Osteocyte (in vitro differentiated cells): ENCODE measurements at places on chromosomes 4 and X.

- DNase-seq, result no peak
Observed at GRCh38 chr4:74921490-74921889, 11.4 kb upstream of the PARM1 start.

- no peak for DNase-seq
Observed at GRCh38 chr4:126756050-126756829, 876.5 kb upstream of the INTU start.

DNA sequence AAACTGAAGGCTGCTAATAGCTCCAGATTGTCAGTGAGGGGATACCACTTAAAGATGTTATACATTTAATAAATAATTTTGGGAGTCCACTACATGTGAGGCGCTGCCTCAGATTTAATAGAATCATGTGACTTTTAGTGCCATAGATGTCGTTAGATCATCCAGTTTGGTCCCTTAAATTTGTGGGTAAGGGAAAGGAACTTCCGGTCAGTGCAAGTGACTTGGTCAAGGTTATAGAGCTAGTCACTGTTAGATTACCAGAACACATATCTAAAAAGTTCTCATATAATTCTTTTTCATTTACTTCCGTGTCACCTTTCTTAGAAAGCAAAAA, 529 bp upstream of the UBA6 start:
- DNase-seq, result no peak

GRCh38 chr4:24303926-24304325, 280.4 kb downstream of the DHX15 start:
- no peak for DNase-seq

DNA sequence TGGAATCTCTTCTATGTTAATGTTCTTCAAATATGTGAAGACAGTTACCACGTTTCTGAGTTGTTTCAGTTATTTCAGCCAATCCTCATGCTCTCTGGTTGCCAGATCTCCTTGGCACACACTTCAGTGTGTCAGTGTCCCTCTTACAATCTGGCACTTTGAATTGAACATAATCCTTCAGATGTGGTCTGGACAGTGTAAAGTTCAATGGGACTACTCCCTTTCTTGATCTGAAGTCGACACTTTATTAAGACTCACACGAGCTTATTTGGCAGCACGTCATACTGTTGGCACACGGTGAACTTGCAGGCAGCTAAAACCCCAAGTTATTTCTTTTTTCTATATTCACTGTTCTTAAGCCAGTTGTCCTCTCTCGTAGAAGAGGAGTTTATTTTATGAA, 28.2 kb downstream of the ARSJ start:
- no peak for DNase-seq

DNA sequence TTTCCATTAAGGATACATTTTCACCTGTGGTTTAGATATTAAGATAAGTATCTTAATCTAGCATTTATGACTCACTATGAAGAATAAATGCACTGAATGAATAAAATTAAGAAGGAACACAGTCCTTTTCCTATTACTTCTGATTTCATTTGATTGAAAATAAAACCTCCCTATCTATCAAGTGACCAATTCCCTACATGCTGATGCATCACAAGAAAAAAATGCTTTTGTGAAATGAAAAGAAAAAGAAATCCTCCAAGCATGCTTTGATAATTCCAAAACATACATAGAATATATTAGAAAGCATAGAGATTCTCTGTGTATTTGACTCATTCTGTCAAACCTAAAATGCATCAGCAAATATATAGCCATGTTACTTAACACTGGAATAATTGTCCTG, 37.1 kb downstream of the PCDH10 start:
- DNase-seq, result no peak

DNA sequence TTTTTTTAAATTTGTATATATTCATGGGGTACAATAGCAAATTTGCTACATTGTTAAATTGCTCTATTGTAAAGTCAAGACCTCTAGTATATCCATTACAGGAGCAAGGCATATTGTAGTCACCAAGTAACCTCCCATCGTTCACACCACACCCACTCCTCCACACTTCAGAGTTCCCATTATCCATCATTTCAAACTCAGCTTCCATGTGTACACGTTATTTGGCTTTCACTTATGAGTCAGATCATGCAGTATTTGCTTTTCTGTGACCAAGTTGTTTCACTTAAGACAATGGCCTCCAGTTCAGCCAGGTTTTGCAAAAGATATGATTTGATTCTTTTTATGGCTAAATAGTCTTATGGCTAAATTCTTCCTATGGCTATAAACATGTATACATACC, 2614.2 kb downstream of the PCDH7 start:
- DNase-seq, result no peak

- DNase-seq, result no peak
Observed at GRCh38 chr4:6625256-6625655, 15.2 kb upstream of the MRFAP1 start.

DNA sequence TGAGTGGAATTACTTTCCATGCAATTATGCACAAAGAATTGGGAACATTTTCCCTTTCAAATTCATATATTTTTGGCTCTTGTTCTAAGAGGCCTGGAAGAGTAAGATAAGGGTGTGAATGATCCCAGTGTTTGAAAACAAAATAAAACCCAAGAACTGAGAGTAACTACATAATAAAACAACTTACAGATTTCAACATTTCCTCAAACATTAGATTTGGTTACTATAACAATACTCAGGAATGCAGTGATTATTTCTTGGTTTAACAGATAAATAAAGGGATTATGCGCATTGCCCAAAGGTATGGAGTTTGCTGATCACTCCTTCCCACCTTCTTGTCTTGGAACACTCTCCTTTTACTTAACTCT, 292.5 kb downstream of the CAMK2D start:
- no peak for DNase-seq

- no peak for DNase-seq
Observed at GRCh38 chrX:103002576-103002975, 61.4 kb downstream of the BEX1 start.

DNA sequence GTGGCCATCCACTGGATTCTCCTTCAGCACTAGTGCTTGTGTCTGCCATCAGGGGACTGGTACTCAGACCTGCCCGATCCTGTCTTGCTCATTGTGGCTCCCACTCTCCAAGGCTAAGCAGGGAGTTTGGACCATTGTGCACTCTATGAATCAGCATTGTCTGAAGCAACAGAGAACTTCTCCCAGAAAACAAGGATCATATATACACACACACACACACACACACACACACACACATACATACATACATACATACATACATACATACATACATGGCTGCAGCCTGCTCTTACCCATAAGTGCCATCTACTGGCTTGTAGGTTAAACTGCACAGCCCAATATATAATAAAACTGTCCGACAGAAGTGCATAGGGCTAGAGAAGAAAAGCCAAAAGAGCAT, 345.3 kb upstream of the LCORL start:
- DNase-seq, result no peak

- no peak for DNase-seq
Observed at GRCh38 chr4:188016754-188017153, 21.2 kb downstream of the ZFP42 start.

DNA sequence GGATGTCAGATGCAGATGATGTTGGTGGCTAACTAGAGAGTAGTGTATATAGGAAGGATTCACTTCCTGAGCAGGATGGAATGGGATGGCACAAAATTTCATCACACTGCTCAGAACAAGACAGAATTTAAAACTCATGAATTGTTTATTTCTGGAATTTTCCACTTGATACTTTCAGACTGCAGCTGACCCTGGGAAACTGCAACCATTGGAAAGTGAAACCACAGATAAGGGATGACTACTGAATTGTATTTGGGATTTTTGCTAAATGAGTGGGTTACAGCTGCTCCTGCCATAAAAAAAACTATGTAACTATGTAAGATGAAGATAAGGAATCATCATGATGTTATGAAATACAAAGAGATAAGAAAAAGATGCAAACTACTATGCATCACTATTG, 51.4 kb downstream of the NPY5R start:
- no peak for DNase-seq

GRCh38 chrX:108726748-108727147, 9.6 kb downstream of the IRS4 start:
- no peak for DNase-seq

GRCh38 chr4:147332091-147332490, 148.8 kb upstream of the EDNRA start:
- no peak for DNase-seq

GRCh38 chrX:42735250-42735649, 42.7 kb downstream of the PPP1R2C start:
- no peak for DNase-seq

- no peak for DNase-seq
Observed at GRCh38 chr4:7273738-7274297, 81.5 kb downstream of the SORCS2 start.

DNA sequence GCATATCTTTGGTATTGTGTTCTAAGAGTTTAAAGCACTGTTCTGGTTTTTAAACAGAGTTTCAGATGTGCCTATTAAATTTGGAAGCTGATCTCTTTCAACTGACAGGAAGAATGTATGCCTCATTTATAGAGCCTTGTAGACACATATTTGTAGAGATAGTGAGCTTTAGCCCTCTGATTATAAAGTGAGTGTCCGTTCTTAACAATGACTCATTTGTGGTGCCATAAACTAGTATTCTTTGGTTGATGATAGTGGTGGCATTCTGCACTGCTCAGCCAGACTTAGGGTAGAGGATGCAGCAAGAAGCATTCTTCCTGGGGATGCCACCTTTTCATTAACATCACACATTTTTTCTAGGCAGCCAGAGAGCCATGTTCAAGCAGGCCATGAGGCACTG, 121.7 kb downstream of the TLL1 start:
- DNase-seq, result no peak

DNA sequence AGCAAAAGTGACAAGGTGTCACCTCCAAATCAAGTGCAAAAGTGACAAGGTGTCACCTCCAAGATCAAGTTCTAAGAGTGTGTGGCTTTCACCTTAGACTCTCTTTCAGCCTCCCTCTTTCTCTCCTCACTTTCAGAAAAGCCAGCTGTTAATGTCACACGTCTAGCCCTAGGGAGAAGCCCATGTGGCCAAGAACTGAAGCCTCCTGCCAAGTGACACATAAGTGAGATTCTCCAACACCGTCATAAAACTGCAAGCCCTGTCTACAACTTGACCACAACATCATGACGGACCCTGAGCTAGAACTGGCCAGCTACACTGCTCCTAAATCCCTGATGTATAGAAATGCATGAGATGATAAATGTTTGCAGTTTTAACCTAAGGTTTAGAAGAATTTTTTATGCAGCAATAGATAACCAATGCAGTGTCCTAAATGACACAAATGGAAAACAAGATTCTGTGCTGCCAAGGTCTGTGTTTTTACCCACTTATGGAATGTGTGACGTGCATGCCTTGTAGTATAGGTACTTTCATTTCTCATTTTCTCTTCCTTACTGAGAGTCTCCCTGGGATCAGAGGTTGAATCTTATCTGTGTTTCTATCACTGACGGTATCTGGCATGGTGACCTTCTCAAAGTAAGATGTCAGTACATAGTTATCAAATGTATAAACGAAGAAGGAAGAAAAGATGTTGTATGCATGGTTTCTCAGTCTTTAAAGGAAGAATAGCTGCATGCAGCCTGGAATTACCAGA, 25.0 kb downstream of the NLGN4X start:
- DNase-seq, result no peak

- DNase-seq, result no peak
Observed at GRCh38 chr4:11198516-11199305, 230.0 kb downstream of the HS3ST1 start.

GRCh38 chr4:139734201-139734874, 68.7 kb downstream of the MGST2 start:
- DNase-seq, result no peak

- no peak for DNase-seq
Observed at GRCh38 chrX:102546828-102547493, 30.4 kb upstream of the TMSB15A start.

DNA sequence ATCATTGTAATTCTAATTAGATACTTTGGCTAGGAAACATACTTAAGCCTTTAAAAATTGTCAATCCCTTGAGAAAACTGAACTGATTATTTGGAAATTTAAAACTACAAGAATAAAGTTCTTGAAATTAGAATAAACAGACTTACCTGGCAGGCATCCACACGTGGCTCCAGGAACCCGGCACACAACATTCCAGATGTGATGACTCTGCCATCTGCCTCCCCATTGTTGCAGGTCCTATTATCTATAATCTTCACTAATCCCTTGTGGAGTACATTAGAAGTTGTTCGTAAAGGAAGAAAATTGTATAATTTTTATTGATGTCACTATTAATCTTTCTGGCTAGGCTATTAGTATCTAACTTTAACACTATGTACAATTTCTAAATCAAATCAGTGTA, 16.2 kb upstream of the GNRHR start:
- DNase-seq, result no peak

DNA sequence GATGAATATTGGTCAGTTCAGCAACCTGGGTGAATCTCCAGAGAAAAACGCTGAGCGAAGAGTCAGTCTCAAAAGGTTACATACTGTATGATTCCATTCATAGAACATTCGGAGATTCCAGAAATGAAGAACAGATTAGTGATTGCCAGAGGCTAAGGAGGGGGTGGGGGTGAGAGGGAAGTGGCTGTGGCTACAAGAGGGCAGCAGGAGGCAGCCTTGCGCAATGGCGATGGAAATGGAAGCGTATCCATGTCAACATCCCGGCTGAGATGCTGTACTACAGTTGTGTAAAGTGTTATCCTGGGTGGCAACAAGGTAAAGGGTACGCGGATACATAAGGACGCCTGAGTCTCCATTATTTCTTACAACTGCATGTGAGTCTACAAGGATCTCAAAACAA, 18.0 kb downstream of the LYAR start:
- no peak for DNase-seq

DNA sequence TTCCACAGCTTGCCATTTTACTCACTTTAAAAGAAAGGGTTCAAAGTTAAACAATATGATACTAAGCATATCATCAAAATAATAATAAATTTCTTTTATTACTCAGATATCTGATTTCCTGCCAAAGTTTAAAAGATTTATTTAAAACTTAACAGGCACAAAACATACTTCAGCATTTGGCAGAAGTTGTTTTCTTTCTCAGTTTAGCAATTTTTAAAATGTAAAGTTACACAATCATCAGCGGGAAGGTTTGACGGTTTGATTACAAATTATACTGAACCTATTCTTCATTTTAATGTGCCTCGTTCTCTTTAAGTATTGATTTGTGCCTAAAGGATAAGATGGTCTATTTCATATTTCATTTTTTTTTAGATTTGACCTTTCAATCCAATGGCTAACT, 227.2 kb downstream of the APBB2 start:
- no peak for DNase-seq

DNA sequence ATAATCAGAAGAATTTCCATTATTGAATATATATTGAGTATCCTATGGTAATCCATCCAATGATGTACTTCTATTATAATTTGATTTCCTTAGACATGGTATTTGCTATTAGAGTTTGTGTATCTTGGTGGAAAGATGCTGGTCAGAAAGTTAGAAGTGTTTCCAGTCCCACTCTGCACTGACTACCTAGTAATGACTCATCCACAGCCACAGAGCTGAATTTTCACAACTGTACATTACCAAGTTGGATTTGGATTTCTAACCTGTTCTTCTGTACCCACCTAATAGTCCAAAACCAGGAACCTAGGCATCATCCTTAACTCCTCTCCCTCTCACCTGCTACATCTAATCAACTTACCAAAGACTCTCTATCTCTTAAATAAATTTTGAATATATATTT, 145.4 kb downstream of the REELD1 start:
- DNase-seq, result no peak
